ENCODE measurements at places on chromosomes 3 and 15.
A peak's percentile ranks its signal among the peaks of the same experiment; 100 is the strongest.

GRCh38 chr3:141663993-141664392 is 74.1 kb upstream of the RNF7 start:
- DNase-seq = peak; percentile 21

GRCh38 chr3:62109534-62109933 is 263.8 kb downstream of the FEZF2 start:
- peak; percentile 92 for DNase-seq

- peak; percentile 89 for DNase-seq
Measured at GRCh38 chr15:81106560-81106959, 27.5 kb upstream of the CFAP161 start.

- DNase-seq = no peak
Measured at GRCh38 chr3:30457726-30458125, 148.7 kb upstream of the TGFBR2 start.

- no peak for DNase-seq
Measured at GRCh38 chr3:169280010-169280585, 383.4 kb downstream of the MECOM start.

DNA sequence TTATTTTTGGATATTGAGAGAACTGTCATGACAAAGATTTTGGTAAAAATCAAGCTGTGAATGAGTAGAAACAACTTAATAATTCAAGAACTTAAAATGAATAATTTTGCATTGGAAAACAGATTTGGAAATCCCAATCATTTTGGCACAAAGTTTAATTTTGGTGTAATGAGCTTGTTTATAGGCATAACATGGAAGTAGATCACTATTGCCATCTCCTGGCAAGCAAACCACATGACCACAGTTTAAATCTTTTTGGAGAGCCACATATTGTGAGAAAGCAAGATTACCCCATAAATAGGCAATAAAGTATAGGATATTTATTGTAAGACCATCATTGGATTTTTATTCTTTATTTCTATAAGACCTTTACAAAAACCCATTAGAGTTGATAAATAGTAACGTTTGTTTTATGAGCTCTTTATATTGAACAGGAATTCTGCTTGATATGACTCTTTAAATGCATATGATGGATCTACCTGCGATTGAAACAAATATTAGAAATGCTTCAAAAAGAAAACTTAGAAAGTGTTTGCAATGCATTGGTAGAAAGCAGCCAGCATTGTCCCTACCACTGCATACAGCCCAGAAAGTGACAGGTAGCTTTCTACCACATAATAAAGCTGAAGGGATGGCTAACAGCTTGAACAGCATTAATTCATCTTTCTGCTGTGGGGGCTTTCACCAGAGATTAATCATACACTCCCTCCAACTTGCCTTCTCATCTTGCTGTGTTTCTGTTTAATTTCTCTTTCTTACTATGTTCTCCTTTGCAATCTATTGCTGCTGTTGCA is 766.8 kb downstream of the TBL1XR1 start:
- peak; percentile 66 for DNase-seq

DNA sequence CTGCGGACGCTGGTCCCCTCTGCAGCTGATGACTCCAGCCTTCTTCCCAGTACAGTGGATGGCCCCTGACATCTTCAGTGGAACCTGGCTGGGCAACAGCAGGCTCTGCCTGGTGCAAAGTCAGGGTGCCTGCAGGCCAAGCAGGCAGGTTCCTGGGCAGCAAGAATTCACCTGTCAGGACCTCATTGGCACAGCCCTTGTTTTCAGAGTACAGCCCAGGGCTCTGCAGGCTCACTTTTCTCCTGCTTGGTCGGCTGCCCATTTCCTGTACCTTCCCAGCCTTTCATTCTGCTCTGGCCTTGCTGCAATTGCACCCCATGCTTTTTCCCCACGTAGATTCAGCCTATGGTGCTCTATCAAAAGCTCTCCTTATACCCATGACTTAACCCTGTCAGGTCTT is 56.0 kb downstream of the LRTM1 start:
- DNase-seq = no peak

DNA sequence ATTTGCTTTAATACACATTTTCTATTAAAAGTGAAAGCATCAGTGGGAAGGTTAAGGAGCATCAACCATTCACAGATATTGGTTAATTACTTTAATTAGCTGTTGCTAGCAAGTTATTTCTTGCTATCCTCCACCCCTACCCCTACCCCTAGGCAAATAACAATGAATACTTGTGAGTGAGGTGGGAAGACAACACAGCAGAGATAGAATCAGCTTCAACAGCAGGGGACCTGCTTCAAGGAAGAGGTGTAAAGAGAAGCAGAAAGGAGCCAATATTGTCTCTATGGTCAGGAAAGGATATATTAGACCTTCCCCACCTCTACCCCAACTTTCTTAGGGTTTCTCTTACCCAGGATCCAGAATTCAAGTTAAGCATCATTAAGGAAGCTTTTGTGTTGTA is 149.4 kb downstream of the SNRK start:
- DNase-seq = no peak

- no peak for DNase-seq
Measured at GRCh38 chr3:193350744-193351143, 27.8 kb downstream of the ATP13A5 start.

DNA sequence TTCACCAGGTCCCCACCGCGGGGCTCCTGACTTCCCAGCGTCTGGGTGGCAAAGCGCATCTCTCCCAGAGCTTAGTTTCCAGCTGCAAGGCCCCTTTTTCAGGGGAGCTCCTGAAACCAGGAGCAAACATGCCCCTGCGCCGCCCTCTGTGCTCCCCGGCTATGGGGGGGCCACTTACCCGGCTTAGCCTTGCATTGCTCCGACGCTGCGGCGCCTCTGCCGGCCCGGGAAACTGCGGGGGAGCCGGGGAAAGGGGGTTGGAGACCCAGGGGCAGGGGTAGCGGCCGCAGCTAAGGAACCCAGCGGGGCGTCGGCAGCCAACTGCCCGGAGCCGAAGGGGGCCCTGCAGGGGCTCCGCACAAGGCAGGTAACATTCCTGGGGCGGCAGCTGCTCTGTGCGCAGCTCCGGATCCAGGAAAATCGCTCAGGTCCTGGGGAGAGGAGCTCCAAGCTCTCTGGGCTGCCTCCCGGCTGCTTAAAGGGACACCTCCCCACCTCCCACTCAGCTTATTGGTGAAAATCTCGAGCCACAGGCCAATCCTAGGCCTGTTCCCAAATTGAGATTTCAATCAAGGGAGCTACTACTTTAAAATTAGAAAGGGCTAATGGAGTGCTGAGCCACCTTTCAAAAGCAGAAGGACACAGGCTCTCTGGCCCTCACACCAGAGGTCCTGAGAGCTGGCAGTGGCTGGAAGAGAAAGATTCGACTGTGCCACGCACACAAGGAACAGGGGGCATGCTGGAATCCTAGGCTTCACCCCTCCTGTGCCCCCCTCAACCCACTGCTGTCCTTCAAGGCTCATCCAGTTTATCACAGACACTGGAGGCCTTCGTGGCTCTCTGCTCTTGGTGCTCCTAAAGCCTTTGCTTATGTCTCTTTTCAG is 42.7 kb upstream of the PRICKLE2 start:
- DNase-seq = peak; percentile 72

DNA sequence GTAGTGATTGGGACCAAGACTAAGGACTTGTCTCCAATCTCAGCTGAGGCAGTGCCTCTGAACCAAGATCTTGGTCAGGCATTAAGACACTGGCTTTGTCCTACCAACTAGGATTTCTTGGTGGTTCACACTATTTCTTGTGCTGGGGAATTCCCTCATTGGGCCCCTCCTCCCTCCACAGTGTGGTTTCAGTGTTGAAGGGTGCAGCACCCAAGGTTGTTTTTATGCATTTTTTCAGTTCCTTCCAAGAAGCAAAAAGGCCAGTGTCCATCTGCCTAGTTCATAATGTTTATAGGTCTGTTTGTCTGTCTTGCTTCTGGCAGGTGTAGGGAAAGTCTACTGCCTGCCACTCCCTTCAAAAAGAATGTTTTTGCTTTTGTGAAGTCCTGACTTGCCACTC is 10.6 kb upstream of the ITPKA start:
- no peak for DNase-seq

- no peak for DNase-seq
Measured at GRCh38 chr15:47965297-47965696, 155.5 kb upstream of the SLC24A5 start.

- DNase-seq = no peak
Measured at GRCh38 chr3:193773266-193774220, 180.5 kb downstream of the OPA1 start.

GRCh38 chr15:43465100-43465499 is 27.9 kb downstream of the TP53BP1 start:
- DNase-seq = peak; percentile 93

DNA sequence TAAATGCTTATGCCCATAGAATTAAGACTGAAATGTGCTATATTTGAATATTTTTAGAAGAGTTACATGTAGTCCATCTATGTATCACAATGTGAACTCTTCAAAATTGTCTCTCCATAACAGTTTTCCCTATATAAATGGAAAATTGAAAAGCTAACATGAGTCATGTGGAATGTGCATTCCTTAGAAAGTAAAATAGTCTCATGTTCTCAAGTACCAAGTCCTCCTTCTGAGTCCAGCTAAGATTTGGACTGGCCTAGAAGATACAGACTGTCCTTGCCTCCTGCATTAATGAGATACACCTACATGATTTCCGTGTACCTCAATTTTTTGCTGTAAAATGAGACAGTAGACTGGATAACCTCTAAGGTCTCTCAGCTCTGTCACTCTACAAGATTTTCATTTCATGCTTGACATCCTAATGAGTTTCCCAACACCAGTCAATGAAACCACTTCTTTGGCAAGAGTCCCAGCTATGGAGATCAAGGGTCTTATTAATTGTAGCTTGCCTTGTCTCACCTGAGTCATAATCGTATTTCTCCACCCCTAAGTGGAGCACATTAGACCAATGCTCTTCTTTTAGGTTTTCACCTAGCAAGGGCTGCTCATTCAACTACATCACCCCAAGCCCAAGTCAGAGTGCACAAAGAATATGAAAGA is 350.6 kb upstream of the IL12A start:
- peak; percentile 84 for DNase-seq

GRCh38 chr3:14170531-14171159 is 7.8 kb downstream of the XPC start:
- DNase-seq = peak; percentile 83

GRCh38 chr15:62758126-62758951 is 284.2 kb upstream of the TPM1 start:
- peak; percentile 95 for DNase-seq

- no peak for DNase-seq
Measured at GRCh38 chr3:156644958-156645357, 29.4 kb upstream of the TIPARP start.

GRCh38 chr3:126266291-126266840 is 86.0 kb upstream of the ALDH1L1 start:
- DNase-seq = no peak

DNA sequence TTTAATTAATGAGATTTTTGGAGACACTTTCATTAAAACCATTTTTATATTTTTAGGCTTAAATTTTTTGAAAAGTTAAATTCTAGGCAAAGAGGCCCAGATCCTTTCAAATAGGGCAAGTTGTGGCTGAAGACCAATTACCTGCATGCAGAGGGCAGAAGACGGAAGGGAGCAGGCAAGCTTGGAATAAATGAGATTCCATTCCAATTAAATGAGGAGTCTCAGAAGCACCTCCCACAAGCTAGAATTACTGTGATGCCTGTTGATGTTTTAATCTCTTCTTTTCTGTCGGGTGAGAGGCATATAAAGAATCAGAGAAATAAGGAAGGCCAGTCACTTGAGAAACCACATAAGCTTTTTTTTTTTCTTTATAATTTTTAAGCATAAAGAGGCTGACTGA is 46.8 kb downstream of the KBTBD8 start:
- DNase-seq = peak; percentile 2

- DNase-seq = no peak
Measured at GRCh38 chr3:183907176-183907575, 22.5 kb upstream of the PARL start.

DNA sequence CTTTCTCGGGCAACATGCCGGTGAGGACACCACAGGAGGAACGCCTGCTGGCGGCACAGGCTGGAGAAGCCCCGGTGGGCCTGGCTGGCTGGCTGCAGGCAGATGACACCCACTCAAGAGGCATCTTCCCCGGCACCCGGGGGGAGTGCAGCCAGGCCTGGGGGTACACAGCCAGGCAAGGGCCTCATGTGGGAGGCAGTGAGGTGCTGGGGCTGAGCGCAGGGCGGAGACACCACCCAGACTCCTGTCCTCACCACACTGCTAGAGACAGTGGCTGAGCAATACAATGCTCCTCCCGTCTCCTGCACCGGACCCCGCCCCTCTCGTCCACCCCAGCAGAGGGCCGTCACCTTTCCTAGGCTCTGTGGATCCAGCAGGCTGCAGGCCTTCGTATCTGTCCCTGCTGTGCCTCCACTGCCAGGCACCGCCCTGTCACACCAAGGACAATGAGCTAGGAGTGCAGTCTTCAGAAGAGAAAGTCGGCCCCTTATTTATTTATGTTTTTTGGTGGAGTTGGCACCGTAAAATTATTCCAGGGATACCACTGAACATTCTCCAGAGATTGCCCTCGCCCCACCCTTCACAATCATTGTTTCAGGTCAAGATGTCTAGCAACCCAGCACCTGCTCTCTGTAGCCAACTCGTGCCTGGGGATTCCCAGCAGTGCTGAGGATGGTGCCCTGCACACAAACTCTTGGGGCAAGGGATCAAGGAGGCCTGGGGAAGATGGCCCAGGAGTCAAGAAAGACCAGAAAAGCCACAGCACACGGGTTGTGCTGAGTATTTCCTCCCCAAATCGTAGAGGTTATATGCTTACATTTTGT is 129.1 kb downstream of the ATP10A start:
- DNase-seq = no peak

- DNase-seq = peak; percentile 98
Measured at GRCh38 chr15:99123713-99124451, 19.0 kb downstream of the SYNM start.

GRCh38 chr3:109685084-109686079 is 348.0 kb upstream of the DPPA4 start:
- DNase-seq = peak; percentile 97

DNA sequence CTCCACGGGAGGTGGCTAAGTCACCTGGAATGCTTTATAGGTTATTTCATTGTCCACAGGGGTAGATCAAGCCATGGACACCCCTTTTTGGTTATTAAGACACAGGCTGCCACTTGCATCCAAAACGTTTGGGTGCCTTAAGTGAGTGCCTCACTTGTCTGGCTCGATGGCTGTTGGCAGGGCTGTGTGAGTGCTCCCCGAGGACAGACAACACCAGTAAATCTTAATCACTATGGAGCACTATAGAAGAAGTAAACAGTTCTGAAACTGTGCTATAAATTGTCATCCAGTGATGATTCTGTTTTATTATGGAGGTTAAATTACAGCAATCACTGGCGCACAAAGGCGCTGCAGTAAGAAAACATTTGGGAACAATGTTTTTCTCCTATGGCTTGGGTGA is 215.5 kb downstream of the CACNA2D3 start:
- no peak for DNase-seq

- no peak for DNase-seq
Measured at GRCh38 chr3:159837725-159838124, 150.9 kb upstream of the IL12A start.

- no peak for DNase-seq
Measured at GRCh38 chr15:101183226-101183930, 68.5 kb downstream of the CHSY1 start.

Measured in fibroblast of skin of scalp (primary cell).